Activated naive CD4-positive, alpha-beta T cell treated with anti-CD3 and anti-CD28 coated beads, Interleukin-2, amount 50 U/mL, for 72 hours (primary cell): ENCODE measurements at places on chromosomes 2 and 18. TPM values are rescaled to one million over a fixed set of nuclear protein-coding genes. Genes with fewer than 3 reads are reported as not detected.
A peak's percentile ranks its signal among the peaks of the same experiment; 100 is the strongest.

PTPRN gene
- 3.1 TPM for total RNA-seq

GRCh38 chr2:64819361-64819760 is 165.6 kb upstream of the SERTAD2 start:
- no peak for DNase-seq

SCN2A gene
- total RNA-seq, result 0.21 TPM

- no peak for DNase-seq
These were observed 73.1 kb upstream of the DNMT3A start for GRCh38 chr2:25414781-25415180.

GRCh38 chr2:54332386-54332785 is 76.4 kb upstream of the TSPYL6 start:
- no peak for DNase-seq

- no peak for DNase-seq
These were observed 24.3 kb downstream of the UPP2 start for GRCh38 chr2:158125756-158126498.

- no peak for DNase-seq
These were observed 97.1 kb downstream of the AQP4 start for GRCh38 chr18:26768385-26768784.

DNA sequence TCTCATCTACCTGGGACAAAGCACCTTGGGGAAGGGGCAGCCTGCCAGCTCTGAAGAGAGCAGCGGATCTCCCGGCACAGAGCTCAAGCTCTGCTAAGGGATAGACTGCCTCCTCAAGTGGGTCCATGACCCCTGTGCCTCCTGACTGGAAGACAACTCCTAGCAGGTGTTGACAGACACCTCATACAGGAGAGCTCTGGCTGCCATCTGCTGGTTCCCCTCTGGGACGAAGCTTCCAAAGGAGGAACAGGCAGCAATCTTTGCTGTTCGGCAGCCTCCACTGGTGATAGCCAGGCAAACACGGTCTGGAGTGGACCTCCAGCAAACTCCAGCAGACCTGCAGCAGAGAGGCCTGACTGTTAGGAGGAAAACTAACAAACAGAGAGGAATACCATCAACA is 549.9 kb upstream of the LRATD1 start:
- DNase-seq, result no peak

GRCh38 chr2:144595686-144596072 is 75.8 kb upstream of the ZEB2 start:
- no peak for DNase-seq

- peak; percentile 72 for DNase-seq
These were observed 2.1 kb upstream of the PCBP1 start for GRCh38 chr2:70084973-70085710.

DNA sequence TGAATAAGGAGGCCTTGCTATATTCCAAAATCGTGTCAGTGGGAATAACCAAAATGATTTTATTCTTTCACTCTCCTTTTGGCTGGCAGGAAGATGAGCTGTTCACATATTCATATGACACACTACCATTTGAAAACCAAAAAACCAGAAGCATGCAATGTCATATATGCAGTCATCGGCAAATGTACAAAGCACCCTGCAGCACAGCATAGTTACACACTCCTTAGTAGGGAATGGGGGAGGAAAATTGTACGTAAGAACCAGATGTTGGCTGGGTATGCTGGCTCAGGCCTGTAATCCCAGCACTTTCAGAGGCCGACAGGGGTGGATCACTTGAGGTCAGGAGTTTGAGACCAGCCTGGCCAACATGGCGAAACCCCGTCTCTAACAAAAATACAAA is 176.6 kb downstream of the GFPT1 start:
- no peak for DNase-seq

GRCh38 chr2:136132825-136133155 is 14.8 kb upstream of the CXCR4 start:
- no peak for DNase-seq

CYRIA gene
- 2.7 TPM for total RNA-seq

GRCh38 chr2:239253264-239253663 is 147.6 kb downstream of the HDAC4 start:
- no peak for DNase-seq

DSG2 gene
- 0.82 TPM for total RNA-seq

- no peak for DNase-seq
These were observed 128.0 kb upstream of the MAP3K20 start for GRCh38 chr2:172947461-172948153.

DNA sequence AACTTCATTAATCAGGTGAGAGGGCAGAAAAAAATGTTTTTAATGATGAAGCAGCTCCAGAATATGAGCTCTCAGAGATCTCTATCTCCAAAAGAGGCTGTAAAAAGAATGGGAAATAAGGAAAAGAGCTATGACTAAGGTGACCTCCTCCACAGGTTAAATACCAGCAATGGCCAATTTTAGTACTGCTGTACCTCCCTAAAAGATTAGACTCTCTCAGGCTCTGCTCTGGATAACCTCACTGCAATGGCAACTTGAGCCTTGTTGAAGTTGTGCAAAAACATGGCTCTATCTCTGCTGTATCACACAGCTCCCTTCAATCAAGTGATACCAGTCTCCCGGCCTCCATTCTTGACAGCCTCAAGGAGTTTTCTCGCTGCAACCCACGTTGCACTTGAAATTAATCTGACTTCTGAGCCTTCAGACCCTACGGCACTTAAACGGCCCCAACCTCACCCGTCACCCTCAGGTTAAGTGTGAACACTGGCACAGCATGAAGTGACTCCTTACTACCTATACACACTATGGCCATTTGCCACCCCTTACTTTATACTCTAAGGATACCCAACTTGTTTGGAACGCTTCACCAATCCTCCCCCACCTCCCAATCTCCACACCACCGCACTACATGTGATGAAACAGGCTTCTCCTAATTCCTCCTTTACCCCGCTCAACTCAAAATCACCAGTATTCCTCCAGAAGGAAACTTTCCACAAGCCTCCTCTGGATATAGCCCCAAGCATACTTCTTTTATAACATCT is 36.3 kb downstream of the SMAD2 start:
- DNase-seq, result no peak

GRCh38 chr2:149989447-149990063 is 402.0 kb upstream of the MMADHC start:
- DNase-seq, result no peak

VIL1 gene
- not detected for total RNA-seq

- no peak for DNase-seq
These were observed 139.8 kb downstream of the RPIA start for GRCh38 chr2:88831071-88831791.

DNA sequence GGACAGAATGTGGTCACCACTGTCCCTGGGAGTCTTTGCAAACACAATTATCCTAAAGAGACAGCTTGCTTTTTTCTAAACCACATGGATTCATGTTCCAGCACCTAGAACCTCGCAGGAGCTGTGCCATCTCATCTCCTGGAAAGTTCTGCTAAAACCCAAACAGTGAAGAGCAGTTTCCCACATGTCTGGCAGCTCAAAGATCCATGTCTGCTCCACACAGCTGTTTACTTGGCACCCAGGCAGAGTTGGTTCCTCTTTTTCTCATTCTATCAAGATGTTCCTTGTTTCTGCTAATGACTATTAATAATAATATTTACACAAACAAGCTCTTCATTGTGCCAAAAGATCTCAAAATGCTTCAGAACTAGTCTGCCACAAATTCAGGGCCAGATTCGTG is 30.1 kb upstream of the PID1 start:
- no peak for DNase-seq

CEP76 gene
- total RNA-seq, result 10.9 TPM

- DNase-seq, result no peak
These were observed 546.3 kb upstream of the ZEB2 start for GRCh38 chr2:145066151-145066661.
